ENCODE measurements at places on chromosomes 6 and 20.

DNA sequence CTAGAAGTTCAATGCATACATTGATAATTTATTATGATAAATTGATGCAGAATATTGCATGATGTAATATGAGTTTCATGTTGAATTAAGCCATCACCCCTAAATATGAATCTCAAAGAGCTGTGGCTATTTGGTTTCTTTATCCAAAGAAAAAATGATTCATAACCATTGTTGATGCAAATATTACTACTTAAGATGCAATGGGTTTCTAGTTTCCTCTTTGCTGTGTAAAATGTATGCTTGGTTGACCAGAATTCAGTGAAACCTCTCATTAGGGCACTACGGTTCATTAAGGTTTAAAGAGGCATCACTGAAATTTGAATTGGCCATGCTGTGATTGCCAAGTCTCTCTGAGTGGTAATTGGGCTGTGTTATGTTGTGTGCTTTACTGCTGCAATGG, 492.5 kb upstream of the FLRT3 start:
- DNase-seq: no peak

DNA sequence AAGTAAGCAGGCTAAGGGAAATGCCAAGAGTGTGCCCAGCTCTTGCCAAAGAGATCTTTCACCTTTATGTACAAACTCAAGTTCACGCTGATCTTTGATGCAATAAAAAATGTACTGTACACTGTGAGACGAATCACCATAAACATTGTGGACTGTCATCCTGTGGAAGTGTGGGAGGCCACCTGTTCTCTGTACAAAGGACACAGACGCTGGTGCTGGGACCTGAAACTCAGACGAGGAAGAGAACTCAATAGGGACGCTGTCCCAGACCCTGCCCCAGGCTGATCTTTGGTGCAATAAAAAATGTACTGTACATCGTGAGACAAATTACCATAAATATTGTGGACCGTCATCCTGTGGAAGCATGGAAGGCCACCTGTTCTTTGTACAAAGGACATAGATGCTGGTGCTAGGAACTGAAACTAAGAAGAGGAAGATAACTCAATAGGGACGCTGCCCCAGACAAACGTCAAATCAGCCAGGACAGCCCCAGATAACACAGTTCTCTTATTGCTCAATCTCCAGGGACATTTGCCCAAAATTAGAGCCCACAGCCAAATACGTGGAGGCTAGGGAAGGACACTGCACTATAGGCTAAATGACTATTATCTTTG, 312.7 kb upstream of the SGK1 start:
- DNase-seq: no peak

GRCh38 chr20:62634330-62634967, 7.9 kb upstream of the SLCO4A1 start:
- no peak for DNase-seq

DNA sequence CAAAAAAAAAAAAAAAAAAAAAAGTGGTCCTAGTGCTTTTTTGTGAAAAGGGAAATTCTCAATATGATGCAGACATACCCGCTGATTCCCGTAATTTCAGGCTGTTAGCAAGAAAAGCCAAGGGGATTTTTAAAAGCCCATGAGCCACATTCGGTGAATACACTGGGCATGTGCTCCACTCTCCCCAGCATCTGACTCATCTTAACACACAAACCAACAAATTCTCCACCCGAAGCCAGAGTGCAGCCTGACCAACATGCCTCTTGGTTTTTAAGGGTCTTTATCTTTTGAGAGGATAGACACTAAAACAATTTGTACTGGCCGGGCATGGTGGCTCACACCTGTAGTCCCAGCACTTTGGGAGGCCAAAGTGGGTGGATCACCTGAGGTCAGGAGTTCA, 45.5 kb upstream of the CD83 start:
- no peak for DNase-seq

- DNase-seq: no peak
These were observed 7.6 kb downstream of the SLC44A4 start for GRCh38 chr6:31871046-31871659.

DNA sequence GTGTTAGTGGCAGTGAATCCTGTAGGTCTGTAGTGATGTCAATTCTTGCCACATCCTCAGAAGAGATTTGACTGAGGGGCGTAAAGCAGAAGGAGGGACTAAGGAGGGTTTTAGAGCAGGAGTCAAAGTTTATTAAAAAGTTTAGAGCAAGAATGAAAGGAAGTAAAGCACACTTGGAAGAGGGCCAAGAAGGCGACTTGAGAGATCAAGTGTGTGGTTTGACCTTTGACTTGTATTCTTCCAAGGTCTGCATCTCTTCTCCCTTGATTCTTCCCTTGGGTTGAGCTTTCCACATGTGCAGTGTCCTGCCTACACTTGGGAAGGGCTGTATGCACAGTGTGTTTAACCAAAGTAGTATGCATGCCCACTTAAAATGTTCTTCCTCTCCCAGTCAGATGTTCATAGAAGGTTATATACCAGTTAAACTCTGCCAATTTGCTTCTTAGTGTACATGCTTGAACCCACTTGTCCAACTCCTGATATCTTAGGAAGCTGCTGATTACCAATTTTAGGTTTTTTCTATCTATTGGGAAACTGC, 627.6 kb downstream of the MMUT start:
- no peak for DNase-seq

GRCh38 chr20:49919461-49919860, 4.1 kb upstream of the SPATA2 start:
- no peak for DNase-seq

- DNase-seq: no peak
These were observed 546.4 kb downstream of the MMUT start for GRCh38 chr6:48916607-48917006.

DNA sequence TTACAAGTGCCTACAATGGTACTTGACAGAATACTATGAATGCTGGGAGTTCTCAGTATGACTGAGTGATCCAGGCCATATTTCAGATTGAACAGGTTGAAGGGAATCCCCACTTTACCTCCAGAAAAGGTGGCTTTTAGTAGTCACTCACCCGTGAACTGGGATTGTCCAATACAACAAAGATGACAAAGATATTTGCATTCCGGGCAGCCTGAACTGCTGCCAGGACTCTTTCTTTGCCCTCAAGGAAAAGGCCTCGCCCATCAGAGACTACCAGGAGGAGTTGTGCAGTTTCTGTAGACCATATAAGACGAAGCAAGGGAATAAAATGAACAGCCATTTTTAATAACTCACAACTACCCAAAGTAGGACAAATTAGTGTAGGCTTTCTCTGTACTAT, 6.3 kb upstream of the LYRM2 start:
- DNase-seq: no peak

GRCh38 chr20:50477239-50477872, 32.8 kb upstream of the PTPN1 start:
- DNase-seq: no peak

DNA sequence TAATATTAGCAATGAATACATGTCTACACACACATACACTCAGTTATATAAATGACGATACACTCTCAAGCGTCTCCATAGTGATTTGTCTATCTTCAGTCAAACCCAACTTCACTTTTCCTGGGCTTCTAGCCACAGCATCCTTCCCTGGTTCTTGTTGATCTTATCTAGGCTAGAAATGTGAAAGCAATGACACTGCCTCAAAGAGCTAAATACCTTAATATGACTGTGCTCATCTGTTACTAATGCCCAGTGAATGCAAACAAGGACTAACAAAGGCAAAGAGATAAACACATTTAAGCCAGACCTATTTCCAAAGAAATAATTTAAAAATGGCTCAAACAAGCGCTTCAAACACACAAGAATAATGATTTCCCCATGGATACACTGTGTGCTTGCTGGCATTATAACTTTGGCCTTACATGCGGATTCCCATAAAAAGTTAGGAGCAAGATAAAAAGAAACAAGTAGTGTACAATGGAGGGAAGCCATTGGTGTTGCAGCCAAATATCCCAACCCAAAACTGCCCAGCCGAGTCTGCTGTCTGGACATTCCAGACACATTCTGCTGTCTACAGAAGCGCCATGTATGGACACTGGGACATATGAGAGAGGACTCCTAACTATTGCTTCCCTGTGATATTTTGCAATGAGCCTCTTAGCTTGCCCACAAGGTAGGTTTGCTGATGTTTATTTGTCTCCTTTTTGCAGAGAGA, 19.5 kb upstream of the DAAM2 start:
- no peak for DNase-seq

DNA sequence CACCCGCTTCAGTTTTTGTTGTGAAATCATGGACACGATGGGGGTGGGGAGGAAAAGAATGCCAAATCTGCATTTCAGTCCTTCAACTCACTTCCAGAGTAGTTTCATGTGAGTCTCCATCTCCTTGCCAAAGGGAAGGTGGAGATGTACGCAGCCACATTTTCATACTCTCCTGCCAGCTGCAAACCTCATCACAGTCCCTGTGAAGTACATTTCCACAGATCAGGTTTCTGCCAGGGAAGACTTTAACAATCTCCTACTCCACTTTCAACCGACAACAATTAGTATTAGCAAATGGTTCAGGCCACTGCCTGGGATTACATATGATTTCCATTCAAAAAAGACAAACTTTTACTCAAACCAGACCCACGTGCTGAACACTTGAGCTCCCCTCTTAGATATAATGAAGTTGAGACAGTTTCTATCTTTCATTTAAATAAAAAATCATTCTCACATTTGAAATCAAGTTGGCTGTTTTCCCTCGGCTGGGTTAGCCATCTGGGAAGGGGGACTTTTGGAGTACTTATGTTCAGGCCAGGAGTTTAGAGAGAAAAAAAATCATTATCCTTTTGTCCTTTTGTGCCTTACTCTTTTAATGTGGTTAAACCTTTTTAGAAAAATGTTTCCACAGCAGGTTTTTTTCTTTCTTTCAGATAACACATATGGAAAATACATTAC, 51.0 kb upstream of the CEP162 start:
- no peak for DNase-seq

DNA sequence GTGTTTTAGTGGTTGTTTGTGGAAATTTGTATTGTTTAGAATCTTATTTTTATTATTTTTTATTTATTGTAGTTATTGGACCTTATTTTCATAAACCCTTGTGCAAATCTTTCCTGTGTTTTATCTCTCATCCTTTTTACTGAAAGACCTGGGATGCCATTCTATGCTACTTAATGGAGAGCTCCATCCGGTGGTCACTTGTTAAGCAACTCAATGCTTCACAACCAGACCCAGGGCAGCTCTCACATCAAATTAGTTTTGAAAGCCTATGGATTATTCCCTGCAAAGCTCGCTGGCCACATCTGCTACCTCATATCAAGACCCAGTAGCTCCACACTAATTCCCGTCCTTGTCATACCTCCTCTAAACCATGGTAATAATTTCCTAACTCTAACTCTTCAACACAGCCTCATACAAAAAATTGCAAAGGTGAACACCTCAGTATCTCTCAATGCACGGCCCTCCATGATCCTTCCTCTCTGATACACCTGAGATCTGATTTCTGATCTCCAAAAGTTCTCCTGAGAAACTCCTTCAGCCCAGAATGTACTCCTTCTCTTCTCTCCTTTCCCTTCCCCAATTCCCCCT, 296.6 kb upstream of the MANEA start:
- DNase-seq: no peak

GRCh38 chr6:110439356-110439755, 24.0 kb upstream of the DDO start:
- DNase-seq: no peak

DNA sequence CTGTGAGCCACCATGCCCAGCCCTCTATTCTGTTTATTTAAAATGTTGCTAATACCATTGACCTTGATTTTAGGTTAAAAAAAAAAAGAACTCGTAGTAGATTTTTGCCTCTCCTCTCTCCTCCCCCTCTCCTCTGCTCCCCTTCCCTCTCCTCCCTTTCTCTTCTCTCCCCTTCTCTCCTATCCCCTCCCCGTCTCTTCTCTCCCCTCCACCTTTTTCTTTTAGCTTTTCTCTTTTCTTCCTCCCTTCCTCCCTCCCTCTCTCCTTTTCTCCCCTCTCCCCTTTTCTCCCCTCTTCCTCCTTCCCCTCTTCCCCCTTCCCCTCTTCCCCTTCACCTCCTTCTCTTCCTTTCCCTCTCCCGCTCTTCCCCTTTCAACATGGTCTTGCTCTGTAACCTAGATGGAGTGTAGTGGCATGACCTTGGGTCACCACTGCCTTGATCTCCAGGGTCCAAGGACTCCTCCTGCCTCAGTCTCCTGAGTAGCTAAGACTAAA, 223.8 kb downstream of the ZFAND3 start:
- no peak for DNase-seq

DNA sequence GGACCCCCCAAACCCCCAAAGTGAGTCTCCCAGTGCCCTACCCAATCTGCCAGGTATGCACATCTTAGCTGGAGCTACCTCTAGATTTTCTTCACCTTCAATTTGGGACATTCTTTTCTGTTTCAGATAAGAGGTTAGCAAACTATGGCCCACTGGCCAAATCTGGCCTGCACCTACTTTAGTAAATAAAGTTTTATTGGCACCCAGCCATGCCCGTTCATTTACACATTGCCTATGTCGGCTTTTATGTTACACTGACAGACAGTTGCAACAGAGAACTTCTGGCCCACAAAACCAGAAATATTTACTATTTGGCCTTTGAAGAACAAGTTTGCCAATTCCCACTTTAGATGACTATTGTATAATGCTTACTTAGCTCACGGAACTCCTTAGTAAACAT, 55.9 kb upstream of the STX16 start:
- no peak for DNase-seq

GRCh38 chr6:108897371-108897770, 49.1 kb downstream of the ARMC2 start:
- no peak for DNase-seq

DNA sequence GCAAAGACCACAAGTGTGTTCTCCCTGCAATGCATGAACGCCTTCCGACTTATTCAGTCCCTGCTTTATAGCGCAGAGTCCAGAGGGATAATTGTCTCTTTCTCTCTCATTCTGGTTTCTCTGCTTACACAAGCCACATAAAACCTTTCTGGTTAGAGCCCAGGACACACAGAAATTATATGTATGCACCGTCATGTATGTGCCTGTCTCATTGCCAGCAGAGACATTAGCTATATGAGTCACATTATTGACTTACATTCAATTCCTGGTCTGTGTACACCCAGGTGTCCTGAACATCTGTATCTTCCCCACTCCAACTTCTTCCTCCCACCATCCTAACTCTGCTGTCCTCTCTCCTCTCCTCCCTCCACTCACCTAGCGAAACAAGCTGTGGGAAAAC, 44.0 kb downstream of the LRFN2 start:
- DNase-seq: no peak

GRCh38 chr6:44300292-44300823, 12.8 kb downstream of the AARS2 start:
- no peak for DNase-seq

DNA sequence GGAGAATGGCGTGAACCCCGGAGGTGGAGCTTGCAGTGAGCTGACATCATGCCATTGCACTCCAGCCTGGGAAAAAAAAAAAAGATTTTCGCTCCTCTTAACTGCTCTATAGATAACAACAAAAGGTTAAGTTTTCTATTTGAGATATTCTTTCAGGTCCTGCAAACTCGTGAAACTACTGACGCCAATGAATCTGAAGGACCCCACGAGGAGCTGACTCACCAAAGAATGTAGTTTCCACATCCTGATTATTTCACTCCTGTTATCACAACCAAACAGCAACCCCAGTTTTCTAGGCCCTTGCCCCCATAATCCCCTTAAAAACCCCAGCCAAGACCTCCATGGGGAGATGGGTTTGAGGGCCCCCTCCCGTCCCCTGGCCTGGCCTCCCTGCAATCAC, 58.7 kb downstream of the OTOR start:
- DNase-seq: no peak

Measured in activated CD8-positive, alpha-beta memory T cell treated with anti-CD3 and anti-CD28 coated beads for 1 hour (primary cell).